ENCODE measurements at places on chromosomes 3 and 15. TPM values are rescaled to one million over a fixed set of nuclear protein-coding genes. Genes with fewer than 3 reads are reported as not detected.

Gene CHRFAM7A
- 4.1 TPM for polyA plus RNA-seq

Gene SV2B
- 1.6 TPM for polyA plus RNA-seq

DNA sequence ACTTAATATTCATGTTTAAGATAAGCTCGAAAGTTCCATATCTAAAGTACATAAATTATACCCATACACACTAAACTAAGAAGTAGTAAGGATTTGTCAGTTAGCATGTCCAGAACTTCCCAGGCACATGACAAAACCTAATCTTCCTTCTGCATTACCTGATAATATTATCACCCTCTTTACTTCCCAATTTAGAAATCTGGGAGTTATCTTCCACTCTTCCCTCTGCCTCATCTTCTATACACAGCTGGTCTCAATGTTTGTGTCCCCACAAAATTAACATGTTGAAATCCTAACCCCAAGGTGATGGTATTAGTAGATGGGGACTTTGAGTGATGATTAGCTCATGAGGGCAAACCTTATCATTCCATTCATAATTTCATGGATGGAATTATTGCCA is 15.3 kb downstream of the GABPB1 start:
- DNase-seq: no peak

GRCh38 chr3:71406972-71407810 is 176.3 kb downstream of the FOXP1 start:
- no peak for DNase-seq

- DNase-seq: no peak
Measured at GRCh38 chr3:15708882-15709677, 88.7 kb downstream of the ANKRD28 start.

- peak; percentile 56 for DNase-seq
Measured at GRCh38 chr15:60326824-60327654, 70.7 kb downstream of the ANXA2 start.
